ENCODE measurements at places on chromosomes 16 and 17.

DNA sequence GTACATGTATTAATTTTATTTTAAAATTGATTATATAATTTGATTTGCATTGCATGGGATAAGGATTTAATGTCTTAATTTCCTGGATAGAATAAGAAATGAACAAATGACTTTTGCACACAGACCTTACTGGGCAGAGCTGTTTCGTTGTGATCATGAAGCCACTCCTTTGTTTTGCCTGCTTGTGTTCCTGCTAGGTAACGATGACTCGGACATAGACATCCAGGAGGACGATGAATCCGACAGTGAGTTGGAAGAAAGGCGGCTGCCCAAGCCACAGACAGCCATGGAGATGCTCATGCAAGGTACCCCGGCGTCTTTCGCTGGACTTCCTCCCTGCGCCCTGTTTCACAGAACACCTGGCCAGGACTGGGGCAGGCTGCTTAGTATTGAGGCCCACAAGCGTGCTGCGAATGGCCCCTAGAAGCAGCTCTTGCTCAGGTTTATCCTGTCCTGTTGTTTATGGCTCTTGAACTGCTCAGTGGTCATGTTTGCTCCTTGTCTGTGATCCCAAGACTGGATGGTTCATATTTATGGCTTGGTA lies 29.6 kb downstream of the CLUAP1 start:
- DNase-seq: no peak

- DNase-seq: no peak
Observed at GRCh38 chr17:9937241-9937761, 32.2 kb upstream of the RCVRN start.

DNA sequence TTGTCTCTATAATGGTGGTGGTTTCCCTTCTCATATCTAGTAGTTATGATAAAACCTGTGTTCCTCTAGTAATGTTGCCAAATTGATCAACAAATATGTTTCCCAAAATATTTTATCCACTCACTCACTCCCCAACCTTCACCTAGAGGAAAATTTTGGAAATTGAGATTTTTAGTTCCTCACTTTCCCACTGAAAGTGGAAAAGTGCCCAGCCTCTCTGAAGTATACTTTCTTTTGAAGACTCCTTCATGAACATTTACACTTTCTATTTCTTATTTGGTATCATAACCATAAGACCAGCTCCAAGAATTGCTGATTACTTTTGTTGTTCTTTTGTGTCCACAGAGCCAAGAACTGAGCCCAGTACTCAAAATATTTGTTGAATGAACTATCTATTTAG lies 5.1 kb upstream of the CENPV start:
- no peak for DNase-seq

DNA sequence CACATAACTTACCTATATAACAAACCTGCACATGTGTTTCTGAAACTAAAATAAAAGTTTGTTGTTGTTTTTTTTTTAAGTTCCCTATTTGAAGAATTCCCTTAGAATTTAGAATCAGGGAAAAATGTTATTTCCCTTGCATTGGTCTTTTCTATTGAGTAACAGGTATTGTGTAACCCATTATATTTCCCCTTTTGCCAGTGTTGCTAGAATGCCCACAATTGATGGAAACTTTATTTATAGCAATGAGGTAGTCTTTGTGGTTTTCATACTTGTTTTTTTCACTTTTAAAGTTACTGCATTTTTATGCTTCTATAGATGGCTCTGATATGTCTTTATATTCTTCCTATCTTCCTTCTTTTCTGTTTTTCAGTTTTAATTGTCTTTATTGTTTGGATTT lies 3.9 kb downstream of the NLRP1 start:
- DNase-seq: no peak

GRCh38 chr16:25823891-25824290 lies 132.1 kb downstream of the HS3ST4 start:
- DNase-seq: no peak

- no peak for DNase-seq
Observed at GRCh38 chr17:17871913-17872312, 35.1 kb upstream of the SREBF1 start.

DNA sequence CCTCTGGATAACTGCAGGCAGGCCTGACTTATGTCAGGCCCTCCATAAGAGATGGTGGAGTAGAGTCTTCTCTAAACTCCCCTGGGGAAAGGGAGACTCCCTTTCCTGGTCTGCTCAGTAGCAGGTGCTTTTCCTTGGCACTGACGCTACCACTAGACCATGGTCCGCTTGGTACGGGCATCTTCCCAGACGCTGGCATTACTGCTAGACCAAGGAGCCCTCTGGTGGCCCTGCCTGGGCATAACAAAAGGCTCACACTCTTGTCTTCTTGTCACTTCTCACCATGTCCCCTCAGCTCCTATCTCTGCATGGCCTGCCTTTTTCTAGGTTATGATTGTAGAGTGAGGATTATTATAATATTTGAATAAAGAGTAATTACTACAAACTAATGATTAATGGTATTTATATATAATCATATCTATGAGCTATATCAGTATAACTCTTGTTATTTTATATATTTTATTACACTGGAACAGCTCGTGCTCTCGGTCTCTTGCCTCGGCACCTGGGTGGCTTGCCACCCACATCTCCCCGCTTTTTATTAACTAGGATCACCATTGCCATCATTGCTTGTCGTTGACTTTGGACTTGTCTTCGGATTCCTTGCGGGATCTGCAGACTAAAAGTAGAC lies 59.8 kb upstream of the ARL4D start:
- DNase-seq: peak; percentile 81

DNA sequence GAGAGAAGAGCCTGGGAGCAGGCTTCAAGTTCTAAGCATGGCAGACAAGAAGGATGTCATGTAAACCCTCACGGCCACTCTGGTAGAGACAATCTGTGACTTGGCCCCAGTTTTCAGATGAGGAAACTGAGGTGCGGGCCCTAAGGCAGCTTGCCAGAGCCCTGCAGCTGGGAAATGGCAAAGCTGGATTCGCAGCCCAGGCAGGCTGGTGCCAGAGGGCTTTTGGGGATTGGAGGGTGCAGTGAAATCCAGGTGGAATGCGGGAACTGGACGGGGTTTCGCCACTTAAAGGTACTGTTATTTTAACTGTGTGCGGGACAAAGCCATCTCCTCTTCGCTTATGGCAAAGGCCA lies 477 bp upstream of the OSGIN1 start:
- no peak for DNase-seq

DNA sequence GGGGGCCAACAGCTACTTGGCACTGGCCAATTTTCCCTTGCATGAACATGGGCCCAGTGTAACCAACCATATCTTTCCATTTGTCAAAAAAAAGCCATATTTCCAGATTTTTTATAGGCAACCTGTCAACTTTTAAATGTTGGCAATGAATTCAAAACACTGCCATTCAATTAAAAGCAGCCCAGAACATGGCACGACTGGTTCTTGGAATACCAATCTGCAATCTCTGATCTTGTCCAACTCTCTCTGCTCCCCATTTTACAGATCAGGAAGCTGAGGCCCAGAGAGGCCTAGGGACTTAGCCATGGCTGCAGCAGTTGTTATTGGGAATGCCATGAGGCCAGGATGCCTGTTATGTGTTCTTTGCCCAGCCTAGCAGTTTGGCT lies 8.9 kb upstream of the MEOX1 start:
- DNase-seq: no peak

DNA sequence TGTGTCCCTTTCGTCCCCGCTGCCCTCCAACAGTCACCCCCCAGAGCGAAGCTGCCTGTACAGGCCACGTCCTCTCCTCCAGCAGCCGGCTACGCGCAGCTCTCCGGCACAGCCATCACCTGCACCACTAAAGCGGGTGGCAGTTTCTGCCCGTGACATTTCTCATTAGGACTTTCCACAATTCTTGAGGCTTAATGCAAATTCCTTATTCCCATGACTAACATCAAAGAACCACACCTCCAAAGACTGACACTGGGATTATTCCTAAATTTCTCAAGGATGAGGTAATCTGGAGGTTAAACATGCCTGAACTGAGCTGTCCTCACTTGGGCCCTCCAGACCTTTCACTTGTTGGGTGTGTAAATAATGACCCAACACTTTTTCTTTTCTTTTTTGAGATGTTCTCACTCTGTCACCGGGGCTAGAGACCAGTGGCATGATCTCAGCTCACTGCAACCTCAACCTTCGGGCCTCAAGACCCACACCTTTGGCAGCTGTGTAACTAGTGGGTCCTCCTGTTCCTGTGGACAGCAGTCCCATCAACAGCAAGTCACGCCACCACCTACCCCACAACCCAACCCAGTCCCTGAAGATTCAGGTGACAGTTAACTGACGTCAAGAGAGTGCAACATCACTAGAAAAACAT lies 11.7 kb downstream of the ANKRD11 start:
- peak; percentile 37 for DNase-seq

DNA sequence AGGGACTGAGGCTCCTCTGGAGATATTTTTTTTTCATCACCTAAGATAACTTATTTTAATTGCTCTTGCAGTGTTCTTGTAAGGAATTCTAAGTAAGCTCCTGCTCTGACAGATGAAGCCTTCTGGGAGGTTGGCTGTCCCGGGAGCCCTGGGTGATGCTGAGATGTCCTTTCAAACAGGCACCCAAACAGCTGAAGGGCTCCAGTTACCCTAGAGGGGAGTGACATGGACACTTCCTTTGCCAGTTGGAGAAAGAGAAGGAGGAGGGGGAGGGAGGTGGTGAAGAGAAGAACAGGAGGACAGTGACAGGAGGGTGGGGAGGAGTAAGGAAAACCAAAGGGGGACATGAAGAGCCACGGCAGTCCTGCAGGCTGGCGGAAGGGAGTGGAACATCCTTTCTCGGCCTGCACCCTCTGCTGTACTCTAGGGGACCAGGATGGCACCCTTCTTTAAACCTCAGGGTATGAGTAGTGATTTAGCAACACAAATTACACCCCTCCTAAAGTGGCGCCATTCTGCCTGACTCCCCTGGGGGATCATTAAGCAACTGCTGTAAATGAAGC lies 51.8 kb downstream of the MYH3 start:
- DNase-seq: no peak

GRCh38 chr16:80460988-80461387 lies 79.8 kb upstream of the DYNLRB2 start:
- no peak for DNase-seq

- DNase-seq: no peak
Observed at GRCh38 chr16:64826374-64826773, 295.5 kb downstream of the CDH11 start.

- DNase-seq: no peak
Observed at GRCh38 chr17:9370467-9370866, 205.2 kb downstream of the STX8 start.

DNA sequence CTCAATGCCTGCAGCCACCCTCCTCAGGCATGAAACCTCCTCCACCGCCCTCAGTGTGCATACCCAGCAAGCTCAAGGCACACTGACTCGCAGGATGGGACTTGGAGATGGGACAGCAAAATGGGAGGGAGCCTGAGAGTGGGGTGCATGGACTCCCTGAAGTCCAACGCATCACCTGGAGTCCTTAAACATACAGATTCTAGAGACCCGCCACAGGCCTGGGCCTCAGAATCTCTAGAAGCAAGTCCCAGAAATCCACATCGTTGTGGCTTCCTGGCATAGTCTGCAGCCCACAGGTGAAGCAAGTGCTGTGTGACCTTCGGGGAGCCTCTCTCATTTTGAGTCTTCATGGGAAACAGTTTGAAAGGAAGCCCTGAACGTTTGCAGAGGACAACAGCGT lies 3.6 kb upstream of the TBX21 start:
- peak; percentile 57 for DNase-seq

- DNase-seq: no peak
Observed at GRCh38 chr17:71118039-71118438, 948.7 kb downstream of the KCNJ2 start.

- DNase-seq: no peak
Observed at GRCh38 chr17:55430541-55431288, 9.1 kb upstream of the MMD start.

- no peak for DNase-seq
Observed at GRCh38 chr17:12519956-12520594, 145.6 kb upstream of the MYOCD start.

- no peak for DNase-seq
Observed at GRCh38 chr17:28749516-28750177, 5.8 kb downstream of the TRAF4 start.

DNA sequence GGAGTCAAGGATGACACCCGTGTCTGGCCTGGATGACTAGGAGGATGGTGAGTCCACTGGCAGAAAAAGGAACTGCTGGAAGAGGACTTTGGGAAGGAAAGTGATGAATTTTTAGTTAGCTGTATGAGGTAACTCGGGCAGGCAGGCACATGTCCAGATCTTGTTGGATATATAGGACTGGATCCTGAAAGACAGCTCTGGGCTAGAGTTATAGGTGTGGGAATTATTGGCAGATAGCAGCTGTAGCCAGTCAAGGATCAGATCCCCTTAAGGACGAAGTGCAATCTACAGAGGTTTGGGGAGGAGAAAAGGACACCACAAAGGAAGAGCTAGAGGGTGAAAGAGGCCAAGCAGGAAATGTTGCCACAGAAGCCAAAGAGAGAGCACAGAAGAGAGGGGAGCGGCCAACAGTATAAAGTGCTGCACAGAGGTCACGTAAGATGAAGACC lies 10.1 kb downstream of the CYB5D1 start:
- DNase-seq: no peak

DNA sequence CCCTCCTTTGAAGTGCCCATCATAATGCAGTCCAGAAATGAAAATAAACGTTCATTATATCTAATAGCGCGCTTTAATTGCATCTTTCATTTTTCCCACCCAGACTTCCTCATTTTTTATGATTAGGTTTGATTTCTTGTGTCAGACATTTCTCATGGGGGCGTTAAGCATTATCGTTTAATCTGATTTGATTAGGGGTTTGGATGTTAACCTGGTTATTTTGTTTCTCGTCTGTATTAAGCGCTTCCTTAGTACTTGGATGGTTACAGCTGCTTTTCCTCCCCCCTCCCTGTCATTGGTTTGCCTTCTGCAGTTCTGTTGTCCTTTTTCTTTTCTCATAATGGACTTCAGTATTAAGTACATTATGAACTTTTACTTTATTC lies 540 bp downstream of the MFSD11 start:
- no peak for DNase-seq

DNA sequence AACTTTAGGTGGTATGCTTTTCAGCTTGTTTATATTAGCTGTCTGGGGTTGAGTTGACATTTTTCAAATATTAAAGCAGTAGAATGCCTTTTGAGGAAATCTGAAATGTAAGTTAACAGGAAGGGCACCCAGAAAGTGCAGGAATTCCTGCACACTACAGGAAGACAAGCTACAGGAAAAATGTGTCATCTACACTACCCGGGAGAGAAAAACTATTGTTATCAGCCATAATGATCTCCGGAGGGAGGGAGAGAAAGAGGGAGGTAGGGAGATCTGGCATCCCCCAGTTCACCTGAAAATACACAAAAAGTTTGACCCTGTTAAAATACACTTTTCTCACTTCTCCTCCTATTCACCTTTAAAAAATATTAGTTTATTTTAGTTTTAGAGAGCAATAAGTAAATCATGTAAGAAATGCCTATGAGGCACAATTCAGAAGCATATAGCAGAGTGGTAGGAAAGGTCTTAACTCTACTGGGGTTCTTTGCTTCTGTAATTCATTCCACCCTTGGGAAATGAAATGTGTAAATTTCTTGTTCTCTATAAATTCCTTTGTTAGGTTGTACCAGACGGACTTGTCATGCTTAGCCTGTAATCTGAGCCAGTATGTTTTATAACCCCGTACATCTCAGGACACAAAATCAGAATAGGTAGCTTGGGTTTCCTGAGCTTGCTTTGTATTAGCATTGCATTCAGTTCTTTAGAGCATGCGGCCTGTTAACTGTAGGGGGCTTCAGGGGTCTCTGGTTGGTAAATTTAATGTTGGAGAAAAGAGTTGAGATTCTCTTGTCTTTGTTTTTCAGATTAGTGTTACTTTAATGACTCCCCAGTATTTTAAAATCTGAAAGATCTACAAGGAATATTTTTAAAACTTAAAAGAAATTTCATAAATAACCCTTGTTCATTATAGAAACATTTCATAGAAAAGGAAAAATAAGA lies 3.3 kb downstream of the MAP2K6 start:
- no peak for DNase-seq
